Upper lobe of left lung (tissue), 6 donors: ENCODE measurements at places on chromosomes 5 and 9.

DNA sequence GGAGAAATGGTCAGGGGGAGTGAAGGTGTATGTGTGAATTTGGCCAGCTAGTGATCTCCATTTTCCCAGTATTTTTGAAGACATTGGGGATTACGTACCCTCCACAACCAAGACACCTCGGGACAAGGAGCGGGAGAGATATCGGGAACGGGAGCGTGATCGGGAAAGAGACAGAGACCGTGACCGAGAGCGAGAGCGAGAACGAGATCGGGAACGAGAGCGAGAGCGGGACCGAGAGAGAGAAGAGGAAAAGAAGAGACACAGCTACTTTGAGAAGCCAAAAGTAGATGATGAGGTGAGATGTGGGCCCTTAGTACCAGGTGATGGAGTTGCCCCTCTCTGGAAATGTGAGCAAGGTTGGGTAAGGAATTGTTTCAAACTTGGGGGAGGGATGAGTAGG, 5.8 kb upstream of the WDR55 start:
- DNase-seq: no peak

GRCh38 chr5:139482050-139482889, at the start of gene STING1:
Gene STING1, minus strand, starts transcription at chr5:139482758. Its CDS starts 1,054 bp downstream, at chr5:139481704.
- peak; percentile 71 for DNase-seq

GRCh38 chr5:173691931-173692330, 75.5 kb upstream of the BOD1 start:
- DNase-seq: no peak

DNA sequence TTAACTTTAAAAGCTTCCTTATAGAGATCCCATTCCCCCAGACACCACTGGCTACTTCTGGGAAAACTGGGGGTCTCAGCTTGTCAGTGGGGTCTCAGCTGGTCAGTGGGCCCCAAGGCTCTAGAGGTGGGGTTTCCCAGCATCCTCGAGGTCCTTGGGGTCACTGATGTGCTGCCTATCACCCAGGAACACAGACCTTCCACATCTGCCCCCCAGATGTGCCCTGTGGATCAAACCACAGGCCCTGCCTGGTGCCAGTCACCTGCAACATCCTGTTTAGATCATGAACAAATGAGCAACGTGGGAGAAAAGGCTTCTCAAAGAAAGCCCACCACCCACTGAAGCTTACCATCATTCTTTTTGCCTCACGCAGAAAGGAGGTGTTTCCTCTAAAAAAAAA, 165.6 kb upstream of the FSTL4 start:
- no peak for DNase-seq

DNA sequence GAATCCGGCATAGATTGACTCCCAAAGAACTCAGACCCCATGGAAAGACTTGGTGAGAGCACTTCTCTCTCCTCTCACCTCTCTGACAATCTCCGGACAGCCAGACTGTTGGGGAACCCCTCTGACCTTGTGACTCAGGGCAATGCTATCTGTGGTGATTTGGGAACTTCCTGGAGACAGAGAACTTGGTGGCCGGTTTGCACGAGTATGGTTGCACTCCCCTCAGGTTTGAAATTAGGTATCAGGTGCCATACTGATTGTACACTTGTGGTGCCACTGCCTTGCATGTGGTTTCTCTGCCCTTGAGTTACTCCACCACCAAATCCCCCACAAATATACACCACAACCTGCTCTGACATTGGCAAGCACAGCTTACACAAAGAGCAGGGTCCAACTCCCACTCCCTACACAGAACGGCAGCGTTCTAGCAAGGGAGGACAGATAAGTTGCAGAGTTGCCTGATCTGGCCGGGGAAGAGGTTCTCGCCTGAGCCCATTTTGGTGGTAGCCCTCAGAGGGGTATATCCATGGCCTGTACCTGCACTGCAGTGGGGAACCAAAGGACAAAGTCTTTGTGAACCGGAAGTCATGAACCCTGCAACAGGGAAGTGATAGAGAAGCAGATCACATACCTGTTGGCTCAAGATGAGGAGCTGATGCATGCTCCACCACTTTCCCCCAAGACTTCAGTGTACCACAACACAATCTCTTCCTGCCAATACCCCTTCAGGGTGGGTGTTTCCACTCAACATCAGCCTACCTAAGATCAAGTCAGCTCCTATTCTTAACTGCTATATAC, 255.1 kb downstream of the MCTP1 start:
- no peak for DNase-seq

- peak; percentile 67 for DNase-seq
These were observed 19.8 kb upstream of the SLC9A3 start for GRCh38 chr5:543755-544674.

GRCh38 chr5:53479590-53480415, 626 bp upstream of the FST start:
- DNase-seq: peak; percentile 32

DNA sequence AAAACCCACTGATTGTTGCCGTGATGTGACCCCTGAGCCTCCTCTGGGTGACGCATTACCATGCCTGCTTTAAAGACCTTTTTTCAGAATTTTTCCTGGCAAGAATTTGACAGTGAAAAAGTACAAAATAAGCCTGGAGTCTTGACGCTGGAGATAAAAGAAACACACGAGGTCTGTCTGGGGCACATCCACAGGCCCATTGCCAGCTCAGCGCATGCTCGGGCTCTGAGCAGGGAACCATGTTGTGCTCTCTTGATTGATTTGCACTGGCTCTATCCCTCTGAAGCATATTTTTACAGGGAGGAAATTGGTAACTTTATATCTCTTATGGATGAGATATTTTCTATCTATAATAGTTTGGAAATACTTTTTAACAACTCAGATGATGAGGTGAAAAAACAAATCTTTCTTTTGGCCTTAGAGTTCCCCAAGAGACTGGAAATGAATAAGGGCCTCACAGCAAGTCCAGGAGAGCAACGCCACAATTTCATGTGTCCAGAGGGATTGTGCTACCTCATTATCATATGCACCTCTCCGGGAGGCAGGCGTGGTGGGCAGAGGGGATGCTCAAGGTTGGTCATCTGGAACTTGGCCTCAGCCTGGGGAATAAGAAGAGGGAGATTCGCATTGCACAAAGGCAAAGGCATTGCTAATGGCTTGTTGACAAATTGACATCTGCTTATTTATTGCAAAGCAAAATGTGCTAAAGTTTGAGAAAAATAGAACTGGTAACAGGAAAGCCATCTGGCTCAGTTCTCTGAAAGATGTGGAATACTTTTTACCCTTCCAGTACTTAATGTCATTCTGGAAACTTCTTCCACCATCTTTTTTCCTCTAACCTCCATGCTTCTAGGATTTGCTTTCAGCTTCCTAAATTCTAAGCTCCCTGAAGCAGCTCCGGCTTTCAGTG, 183.8 kb downstream of the PJA2 start:
- peak; percentile 6 for DNase-seq

DNA sequence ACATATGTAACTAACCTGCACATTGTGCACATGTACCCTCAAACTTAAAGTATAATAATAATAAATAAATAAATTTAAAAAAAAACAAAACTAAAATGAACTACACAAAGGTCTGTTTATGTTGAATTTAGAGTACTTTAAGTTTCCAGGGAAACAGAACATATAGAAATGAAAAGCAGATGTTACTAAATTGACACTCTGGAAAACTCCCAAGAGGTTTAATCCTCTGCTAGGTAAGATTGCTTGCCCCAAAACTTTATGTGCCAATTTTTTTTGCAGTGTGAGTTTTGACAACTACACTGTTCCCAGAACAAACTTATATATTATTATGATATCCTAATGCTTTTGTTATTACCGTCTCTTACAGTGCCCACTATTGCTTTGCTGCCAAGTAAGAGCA, 134.3 kb upstream of the MRPS30 start:
- DNase-seq: no peak

DNA sequence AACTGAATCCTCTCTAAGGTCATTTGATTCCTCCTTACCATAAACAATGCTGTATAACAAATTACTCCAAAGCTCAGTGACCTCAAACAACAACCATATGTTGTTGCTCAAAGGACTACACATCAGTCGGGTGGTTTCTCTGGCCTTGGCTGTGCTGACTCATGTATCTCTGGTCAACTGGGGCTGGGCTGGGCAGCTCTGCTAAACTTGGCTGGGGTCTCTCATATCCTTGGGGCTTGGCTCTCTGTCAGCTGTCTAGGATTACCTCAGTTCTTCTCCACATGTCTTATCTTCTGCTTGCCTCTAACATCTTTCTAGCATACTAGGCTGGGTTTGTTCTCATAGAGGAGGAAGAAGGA, 86.4 kb downstream of the GALNT10 start:
- DNase-seq: no peak

DNA sequence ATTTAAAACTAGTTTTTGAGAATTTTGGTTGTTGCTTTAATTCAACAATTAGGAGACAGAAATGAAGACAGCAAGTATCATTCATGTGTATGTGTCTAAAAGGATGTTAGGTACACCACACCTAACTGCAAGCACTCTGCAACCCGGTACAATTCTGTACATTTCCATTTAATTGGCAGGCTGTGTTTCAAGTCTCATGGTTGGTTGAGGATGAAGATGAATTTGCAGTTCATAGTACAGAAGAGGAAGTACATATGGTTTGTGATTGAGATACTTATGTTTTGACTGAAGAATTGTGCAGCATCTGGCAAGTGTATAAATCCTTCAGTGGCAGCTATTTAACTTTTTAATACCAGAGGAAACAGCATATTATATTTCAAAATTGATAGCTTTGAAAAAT, 628.7 kb upstream of the ZNF608 start:
- DNase-seq: no peak

GRCh38 chr9:117265253-117265652, 149.6 kb downstream of the ASTN2 start:
- DNase-seq: no peak

- DNase-seq: no peak
These were observed 181.6 kb downstream of the CD180 start for GRCh38 chr5:67014957-67015400.

GRCh38 chr5:43582082-43583005, 20.6 kb upstream of the NNT start:
- DNase-seq: no peak

- no peak for DNase-seq
These were observed 427.7 kb downstream of the CDK5RAP2 start for GRCh38 chr9:120152295-120152694.

DNA sequence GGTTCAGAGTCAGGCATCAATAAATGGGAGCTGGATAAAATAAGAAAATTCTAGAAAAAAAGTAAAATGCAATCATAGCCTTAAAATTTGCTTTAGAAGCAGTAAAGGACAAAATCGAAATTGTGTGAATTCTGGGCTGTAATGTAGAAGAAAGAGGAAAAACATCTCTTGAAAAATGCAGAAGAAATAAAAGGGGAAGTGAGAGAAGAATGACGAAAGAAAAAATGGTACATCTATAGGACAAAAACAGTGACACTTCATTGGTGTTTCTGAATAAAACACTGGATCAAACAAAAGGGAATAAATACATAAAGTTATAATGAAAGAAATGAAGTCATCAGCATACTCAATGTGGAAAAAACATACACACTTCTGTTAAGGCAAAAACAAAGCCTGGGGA, 642.3 kb downstream of the ACTL7B start:
- DNase-seq: no peak
